ENCODE measurements at places on chromosomes 4 and X.

- DNase-seq: no peak
Observed at GRCh38 chr4:102180046-102180445, 165.2 kb downstream of the SLC39A8 start.

- no peak for DNase-seq
Observed at GRCh38 chr4:144732584-144733428, 86.8 kb downstream of the HHIP start.

- DNase-seq: no peak
Observed at GRCh38 chr4:53963781-53964180, 100.6 kb downstream of the CHIC2 start.

DNA sequence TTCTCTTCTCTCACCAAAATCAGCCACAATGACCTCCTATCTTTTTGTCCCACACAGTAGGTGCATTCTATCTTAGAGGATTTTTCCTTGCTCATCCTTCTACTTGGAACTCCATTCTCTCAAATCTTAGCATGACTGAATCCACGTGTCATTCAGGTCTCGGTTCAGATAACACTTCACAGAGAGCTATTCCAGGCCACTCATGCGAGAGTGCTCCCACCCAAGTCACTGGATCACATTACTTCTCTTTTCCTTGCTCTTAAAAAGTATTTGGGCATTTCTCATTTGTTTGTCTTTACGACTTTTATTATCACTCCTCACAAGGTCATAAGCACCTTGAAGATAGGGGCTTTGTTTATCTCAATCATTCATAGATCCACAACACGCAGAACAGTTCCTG, 647.5 kb upstream of the TENM3 start:
- DNase-seq: no peak

GRCh38 chr4:38752372-38752940, 30.3 kb downstream of the TLR10 start:
- DNase-seq: peak; percentile 47

Data from AG08395 (cell line).